Putamen (tissue), 1 donor: ENCODE measurements at places on chromosomes 1 and 21.
A peak's percentile ranks its signal among the peaks of the same experiment; 100 is the strongest.

DNA sequence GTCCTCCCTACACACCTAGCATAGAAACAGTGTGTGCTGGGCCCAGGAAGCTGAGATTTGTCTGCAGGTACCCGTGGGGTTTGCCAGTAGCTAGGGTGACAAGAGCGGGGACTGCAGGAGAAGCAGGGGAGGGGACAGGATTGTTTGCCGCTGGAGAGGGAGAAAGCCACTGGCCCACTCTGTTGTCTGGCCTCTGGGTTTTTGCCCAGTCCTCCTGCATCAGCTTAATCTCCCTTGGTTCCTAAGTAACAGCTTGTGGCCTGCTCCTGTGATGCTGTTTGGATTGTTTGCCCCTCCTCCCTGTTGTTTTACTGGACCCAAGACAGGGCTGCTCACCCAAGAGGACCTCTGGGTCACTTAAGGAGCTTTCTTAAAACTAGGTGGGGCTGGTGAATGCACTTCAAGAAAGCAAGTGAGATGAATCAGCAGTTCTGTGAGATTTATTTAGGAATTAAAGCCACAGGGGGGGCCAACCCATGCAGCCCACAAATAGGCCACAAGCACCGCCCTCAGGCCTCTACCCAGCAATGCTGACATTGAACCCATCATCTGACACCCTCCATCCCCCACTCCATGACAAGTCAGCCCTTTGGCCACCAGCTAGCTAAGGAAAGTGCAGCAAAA is 142.8 kb downstream of the ZZZ3 start:
- DNase-seq, result no peak

- no peak for DNase-seq
Observed at GRCh38 chr1:240811256-240811655, 199.3 kb upstream of the GREM2 start.

DNA sequence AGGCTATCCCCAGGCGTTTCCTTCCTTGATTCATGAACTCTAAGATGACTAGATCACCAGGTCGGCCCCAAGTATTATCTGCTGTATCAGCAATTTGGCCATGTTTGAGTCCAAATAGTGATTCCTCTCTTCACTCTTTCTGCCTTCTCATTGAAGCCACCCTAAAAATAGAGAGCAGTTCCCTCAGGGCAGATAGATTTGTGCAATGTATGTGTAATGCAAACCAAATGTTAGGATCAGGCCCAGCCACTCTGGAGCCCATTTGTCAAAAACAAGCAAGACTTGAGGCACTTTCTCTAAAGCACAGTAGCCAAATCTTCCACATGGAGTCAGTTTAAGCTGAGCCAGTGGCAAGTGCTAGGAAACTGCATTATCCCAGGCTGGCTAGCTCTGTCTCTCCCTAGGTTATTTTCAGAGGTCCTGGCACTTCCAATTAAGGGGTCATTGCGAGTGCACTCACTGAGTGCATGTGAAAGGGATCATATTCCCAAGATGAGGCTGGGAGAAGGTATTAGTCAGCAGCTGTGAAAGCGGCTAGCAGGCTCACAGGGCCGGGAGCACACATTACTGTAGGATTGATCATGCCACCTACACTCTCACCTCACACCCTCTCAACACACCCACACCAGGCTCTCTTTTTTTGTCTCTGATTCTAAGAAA is 97.9 kb upstream of the RAB3GAP2 start:
- DNase-seq, result no peak

GRCh38 chr1:227546598-227547309 is 16.6 kb upstream of the ZNF678 start:
- DNase-seq, result no peak

- no peak for DNase-seq
Observed at GRCh38 chr1:4118746-4119515, 218.9 kb upstream of the C1orf174 start.

DNA sequence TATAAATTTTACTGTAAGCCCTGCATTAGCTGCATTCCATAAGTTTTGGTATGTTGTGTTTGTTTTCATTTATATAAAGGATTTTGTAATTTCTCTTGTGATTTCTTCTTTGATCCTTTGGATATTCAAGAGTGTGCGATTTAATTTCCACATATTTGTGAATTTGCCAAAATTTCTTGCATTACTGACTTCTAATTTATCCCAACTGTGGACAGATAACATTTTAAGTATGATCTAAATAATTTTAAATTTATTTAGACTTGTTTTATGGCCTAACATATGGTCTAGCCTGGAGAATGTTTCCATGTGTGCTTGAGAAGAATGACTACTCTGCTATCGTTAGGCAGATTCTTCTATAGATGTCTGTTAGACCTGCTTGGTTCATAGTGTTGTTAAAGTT is 23.2 kb downstream of the RPE65 start:
- DNase-seq, result no peak

DNA sequence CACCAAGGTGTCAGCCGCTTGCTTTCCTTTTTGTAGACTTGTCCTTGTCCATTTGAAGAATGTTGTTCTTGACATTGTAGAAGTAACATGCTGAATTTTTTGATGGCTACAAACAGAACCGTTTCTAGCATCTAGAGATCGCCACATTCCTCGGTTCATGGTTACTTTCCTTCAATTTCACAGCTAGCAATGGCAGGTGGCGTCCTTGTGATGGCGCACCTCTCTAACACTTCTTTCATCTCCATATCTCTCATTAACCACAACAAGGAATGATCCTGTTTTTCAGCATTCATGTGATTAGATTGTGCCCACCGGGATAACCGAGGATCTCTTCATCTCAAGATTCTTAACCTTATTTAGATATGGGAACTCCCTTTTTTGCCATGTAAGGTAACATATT is 2129.8 kb downstream of the NCAM2 start:
- DNase-seq, result no peak

- no peak for DNase-seq
Observed at GRCh38 chr21:36325373-36326010, 5.5 kb downstream of the MORC3 start.

DNA sequence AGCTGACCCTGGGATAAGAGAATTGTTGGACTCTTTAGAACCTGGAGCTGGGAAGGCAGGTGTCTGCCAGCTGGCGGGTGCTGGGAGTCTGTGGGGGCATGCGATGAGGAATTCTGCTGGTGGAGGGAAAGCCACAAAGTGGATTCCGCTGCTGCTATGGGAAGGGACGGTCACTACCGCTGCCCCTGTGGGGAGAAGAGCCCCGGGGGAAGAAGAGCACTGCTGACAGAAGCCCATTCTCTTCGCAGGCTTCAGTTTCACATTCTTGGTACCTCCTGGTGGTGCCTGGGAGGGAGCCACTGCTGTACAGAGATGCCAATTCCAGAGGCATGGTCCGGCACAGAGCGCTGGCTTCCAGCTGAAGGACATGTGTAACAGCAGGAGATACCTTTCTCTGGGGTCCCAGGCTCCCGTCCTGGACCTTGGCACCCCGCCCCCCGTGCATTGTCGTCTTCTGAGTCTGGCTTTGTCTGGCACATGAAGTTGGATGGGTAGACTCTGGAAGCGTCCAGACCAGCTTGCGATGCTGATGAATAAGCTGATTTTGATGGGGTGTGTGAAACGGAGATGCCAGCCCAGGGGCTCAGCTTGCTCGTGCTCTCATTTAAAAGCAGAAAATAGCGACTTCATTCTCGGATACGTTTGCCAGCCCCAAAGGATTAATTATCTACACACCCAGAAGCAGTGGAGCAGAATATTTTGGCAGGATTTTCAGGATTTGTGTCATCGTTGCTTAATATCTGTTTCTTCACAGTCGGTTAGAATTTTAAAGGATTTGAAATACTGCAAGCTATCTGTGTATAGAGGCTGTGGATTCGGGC is 13.2 kb downstream of the PDXK start:
- peak; percentile 45 for DNase-seq

- DNase-seq, result no peak
Observed at GRCh38 chr1:179867493-179868330, 9.9 kb downstream of the TOR1AIP2 start.

DNA sequence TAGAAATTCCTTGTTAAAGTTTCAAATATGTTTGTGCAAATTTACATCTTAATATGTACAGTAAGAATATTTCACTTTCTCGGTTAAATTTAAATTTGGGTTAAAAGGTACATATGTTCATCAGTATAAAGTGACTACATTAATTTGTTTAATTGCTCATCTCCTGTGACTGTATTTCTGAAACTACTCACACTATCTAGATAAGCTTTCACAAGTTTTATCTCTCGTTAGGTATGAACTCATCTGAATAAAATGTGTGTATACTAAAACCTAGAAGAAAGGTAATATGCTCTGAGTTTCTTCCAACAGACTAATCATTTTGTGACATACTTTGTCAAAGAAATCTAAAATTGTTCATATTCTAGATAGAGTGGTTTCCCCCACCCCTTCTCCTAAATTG is 150.7 kb downstream of the PATJ start:
- no peak for DNase-seq

DNA sequence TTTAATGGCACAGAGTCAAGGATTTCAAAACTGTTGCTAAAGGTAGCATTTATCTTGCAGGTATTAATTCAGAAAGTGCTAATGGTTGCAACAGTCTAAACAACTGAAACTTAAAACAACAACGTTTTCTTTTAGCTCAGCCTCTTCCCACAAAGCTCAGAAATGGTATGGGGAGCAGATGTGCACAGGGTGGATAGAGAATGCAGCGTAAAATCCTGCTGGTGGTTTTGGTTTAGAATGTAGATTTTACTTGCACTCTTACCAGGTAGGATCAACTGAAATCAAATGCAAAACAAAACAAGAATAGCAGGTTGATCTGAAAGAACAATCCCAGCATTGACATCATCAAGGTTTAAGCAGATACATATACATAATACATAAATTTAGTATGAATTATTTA is 3.8 kb upstream of the LRRC8C start:
- no peak for DNase-seq

GRCh38 chr1:172212124-172212523 is 208.4 kb upstream of the C1orf105 start:
- DNase-seq, result no peak

- no peak for DNase-seq
Observed at GRCh38 chr1:7826363-7826762, 26.5 kb downstream of the UTS2 start.

- DNase-seq, result no peak
Observed at GRCh38 chr1:174982971-174983689, 16.6 kb upstream of the CACYBP start.

DNA sequence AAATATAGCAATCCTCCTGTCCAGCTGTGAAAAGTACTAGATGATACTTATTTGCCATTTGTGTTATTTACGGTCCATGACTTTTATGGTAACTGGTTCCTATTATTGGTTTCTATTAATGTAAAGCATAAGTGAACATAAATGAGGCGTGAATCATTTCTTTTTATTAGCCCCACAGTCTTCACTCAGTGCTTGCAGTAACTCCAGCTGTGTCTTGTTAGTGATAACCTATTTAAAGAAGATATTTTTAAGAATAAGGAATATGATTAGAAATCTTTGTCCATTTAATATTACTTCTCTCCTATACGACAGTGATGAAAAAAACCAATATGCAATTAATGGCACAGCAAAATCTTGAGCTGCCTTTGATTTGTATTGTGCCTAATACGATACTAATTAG is 149.9 kb downstream of the SPATA17 start:
- DNase-seq, result no peak

- DNase-seq, result no peak
Observed at GRCh38 chr1:150528196-150528595, 12.6 kb downstream of the FALEC start.
